Cortex of kidney (tissue), 1 donor: ENCODE measurements at places on chromosomes 16 and 17.

- DNase-seq = no peak
These were observed 632 bp downstream of the CYBC1 start for GRCh38 chr17:82449883-82450356.

DNA sequence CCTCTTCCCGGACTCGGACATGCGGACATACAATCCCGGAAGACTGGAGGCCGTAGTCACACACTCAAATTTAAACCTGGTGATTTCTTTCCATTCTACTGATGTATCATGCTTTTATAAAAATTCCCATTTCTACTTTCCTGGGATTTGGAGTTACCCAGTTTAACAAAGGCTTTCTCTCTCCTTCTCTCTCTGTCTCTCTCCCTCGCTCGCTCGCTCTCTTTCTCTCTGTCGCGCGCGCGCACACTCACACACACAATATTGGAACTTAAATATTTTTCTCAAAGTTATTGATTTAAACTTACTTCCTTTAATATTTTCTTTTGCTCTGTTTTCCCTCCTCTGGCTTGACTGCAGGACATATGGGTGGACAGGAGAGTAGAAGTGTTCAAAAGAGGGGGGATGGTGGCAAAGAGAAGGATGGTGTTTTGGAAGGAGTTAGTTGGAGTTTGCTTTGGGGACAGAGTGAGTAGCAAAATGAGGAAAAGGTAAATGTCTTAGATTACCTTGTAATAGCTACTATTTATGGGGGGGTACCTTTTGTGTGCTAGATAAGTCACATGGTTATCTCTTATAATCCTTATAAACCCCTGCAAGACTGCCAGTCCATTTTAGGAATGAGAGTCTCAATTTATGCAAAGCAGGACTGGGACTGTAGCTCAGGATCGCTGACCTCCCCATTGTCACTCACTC is 878 bp upstream of the TRIM25 start:
- DNase-seq = no peak

- no peak for DNase-seq
These were observed 418 bp downstream of the SOCS3 start for GRCh38 chr17:78359321-78359996.

- DNase-seq = no peak
These were observed 174.6 kb downstream of the ZNF423 start for GRCh38 chr16:49681217-49681883.
